ENCODE measurements at places on chromosomes 3 and 15.

DNA sequence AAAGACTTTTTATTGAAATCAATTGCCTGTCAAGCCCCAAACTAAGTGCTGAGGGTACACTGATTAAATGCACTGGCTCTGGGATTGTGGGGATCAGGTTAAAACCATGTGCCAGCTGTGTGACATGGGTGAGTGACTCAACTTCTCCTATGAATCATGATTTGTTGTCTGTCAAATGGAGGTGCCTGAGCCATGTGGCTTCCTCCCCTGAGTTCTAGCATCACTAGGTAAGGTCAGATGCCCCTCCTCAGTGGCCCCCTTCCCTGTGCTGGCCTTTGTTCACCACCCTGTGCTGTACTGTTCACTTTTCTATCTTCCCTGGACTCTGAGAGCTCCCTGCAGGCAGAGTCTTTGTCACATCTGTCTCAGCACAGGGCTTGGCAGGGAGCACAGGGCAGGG lies 43.6 kb upstream of the ATP2B2 start:
- no peak for DNase-seq

DNA sequence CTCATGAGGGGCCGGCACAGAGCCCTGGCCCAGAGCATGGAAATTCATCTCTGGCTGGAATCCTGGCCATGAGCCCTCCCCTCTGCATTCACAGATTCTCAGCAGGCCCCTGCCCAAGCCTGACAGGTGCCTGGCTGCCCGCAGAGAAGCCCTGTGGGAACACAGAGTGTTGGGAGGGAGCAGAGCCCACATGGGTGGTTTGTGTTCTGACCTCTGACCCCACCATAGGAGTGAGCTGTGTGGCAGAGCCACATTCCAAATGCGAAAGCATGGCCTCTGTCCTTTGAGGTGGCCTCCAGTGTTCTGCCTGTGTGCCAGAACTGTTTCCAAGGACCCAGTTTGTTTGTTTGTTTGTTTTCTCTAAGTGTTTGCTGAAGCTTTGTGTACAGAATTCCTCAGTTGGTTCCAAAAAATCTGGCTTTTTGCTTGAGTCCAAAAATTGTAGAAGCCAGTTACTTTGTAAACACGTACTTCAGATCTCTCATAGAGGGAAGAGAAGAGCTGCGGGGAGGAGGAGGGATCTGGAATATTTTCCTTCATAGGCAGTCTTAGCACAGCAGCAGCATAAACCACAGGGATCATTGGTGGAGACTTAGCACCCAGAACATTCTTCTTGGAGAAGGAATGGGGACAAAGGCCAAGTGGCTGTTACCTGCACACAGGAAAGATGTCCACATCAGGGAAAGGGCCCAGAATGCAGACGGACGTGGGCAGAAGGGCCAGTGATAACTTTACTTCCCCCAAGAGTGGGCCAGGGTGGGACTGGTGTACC lies 36.0 kb downstream of the GRAMD2A start:
- peak; percentile 44 for DNase-seq

- no peak for DNase-seq
Observed at GRCh38 chr3:70065696-70066253, 66.2 kb downstream of the SAMMSON start.

- DNase-seq, result no peak
Observed at GRCh38 chr3:124791142-124791541, 60.9 kb downstream of the UMPS start.

Measured in upper lobe of left lung (tissue), 6 donors.